ENCODE measurements at places on chromosomes 3 and 15.

DNA sequence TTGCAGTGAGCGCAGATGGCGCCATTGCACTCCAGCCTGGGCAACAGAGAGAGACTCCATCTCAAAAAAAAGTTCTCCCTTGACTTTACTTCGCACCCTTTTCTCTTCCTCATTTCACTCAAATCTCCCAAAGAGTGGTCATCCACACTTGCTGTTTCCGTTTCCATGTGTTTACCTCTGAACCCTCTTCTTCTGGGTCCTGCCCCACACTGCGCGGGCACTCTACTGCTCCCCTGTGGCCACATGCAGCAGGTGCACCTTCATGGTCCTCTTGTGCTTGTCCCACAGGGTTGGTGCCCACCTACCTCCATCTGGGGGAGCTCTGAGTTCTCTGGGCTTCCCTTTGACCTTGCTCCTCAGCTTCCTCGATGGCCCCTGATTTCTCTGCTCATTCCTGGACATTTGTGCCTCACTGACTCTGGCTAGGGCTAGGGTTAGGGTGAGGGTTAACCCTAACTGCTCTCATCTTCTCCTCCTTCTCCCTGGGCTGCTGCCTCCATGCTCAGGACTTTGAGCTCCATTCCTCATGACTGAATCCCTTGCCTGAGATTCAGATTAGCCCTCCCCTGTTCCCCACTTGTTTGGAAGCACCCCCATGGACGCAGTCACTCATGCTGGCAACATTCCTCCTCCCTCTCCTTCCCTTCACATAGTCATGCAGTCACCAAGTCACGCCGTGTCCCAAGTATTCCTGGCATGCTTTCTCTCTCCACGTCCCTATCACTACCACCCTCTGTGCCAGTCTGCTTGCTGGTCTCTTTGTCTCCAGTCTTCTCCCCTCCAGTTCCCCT lies 26.6 kb upstream of the KY start:
- no peak for DNase-seq

GRCh38 chr3:37899101-37899707 lies 37.5 kb downstream of the CTDSPL start:
- no peak for DNase-seq

DNA sequence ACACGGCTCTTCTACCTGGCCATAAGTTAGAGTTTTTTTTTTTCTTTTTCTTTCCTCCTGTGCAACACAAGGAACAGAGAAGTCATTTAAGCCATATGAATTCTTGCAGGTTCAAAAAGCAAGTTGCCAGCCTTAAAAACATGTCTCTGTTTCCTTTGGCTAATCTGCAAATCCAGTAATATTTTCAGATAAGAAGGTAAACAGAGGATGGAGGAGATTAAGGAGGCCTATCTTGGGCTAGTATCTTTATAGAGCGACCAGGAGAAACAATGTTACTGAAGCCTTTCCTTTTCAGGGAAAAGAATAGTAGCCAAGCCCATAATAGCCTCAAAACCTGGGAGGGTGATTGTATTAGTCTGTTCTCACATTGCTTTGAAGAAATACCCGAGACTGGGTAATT lies 20.9 kb upstream of the LMCD1 start:
- no peak for DNase-seq

GRCh38 chr15:40104296-40104864 lies 4.3 kb downstream of the BMF start:
- no peak for DNase-seq

GRCh38 chr3:61929617-61930016 lies 368.2 kb downstream of the PTPRG start:
- no peak for DNase-seq

- DNase-seq: no peak
Observed at GRCh38 chr3:152113992-152114651, 154.6 kb upstream of the MBNL1 start.

- no peak for DNase-seq
Observed at GRCh38 chr3:88410259-88410658, 260.5 kb downstream of the C3orf38 start.

GRCh38 chr3:14521611-14522010 lies 18.5 kb downstream of the GRIP2 start:
- no peak for DNase-seq

GRCh38 chr15:51776952-51777569 lies 25.7 kb downstream of the TMOD2 start:
- DNase-seq: peak; percentile 44
